H1 (cell line): ENCODE measurements at places on chromosomes 12 and 14. TPM values are rescaled to one million over a fixed set of nuclear protein-coding genes. Genes with fewer than 3 reads are reported as not detected.

Gene BDKRB1
- polyA plus RNA-seq, result 0.17 and 0.27 TPM in 2 replicates

Gene KCNJ8
- polyA plus RNA-seq, result 0.48 and 0.78 TPM in 2 replicates

Gene GPR68
- 0.76 and 1.1 TPM in 2 replicates for polyA plus RNA-seq

Gene CEP170B
- polyA plus RNA-seq, result 9.1 and 15.2 TPM in 2 replicates

Gene ANKRD33
- 0.53 and 1.5 TPM in 2 replicates for polyA plus RNA-seq

Gene SLCO1B1
- polyA plus RNA-seq, result not detected in 2 replicates

Gene OASL
- polyA plus RNA-seq, result not detected in 2 replicates

Gene GLS2
- 20.1 and 22.5 TPM in 2 replicates for polyA plus RNA-seq

Gene FICD
- polyA plus RNA-seq, result 2.2 and 3.0 TPM in 2 replicates

Gene DDX54
- 64.9 and 98.5 TPM in 2 replicates for polyA plus RNA-seq

Gene FAM90A1
- polyA plus RNA-seq, result 0.21 and 0.52 TPM in 2 replicates

Gene AICDA
- not detected in 2 replicates for polyA plus RNA-seq

Gene CLSTN3
- polyA plus RNA-seq, result 26.3 and 43.9 TPM in 2 replicates

Gene HOTAIR
- not detected in 2 replicates for polyA plus RNA-seq

Gene CGRRF1
- 3.9 and 7.4 TPM in 2 replicates for polyA plus RNA-seq

Gene TCL1A
- polyA plus RNA-seq, result 7.6 and 8.8 TPM in 2 replicates

Gene CISTR
- not detected in 2 replicates for polyA plus RNA-seq

Gene IL23A
- 2.6 and 3.6 TPM in 2 replicates for polyA plus RNA-seq

Gene RNASE4
- 3.5 and 3.7 TPM in 2 replicates for polyA plus RNA-seq

Gene PLA2G1B
- polyA plus RNA-seq, result 0.19 TPM in 1 of 2 replicates, not detected in the other

Gene FGF23
- polyA plus RNA-seq, result 0.35 and 0.53 TPM in 2 replicates

Gene SRGAP1
- polyA plus RNA-seq, result 2.5 and 3.2 TPM in 2 replicates

Gene C12orf50
- polyA plus RNA-seq, result not detected in 2 replicates

Gene BEGAIN
- polyA plus RNA-seq, result 2.9 and 3.7 TPM in 2 replicates

Gene PTCSC3
- not detected in 2 replicates for polyA plus RNA-seq

Gene PDZRN4
- polyA plus RNA-seq, result not detected in 2 replicates

Gene PLEKHG3
- 43.4 and 52.2 TPM in 2 replicates for polyA plus RNA-seq

Gene GPR84
- polyA plus RNA-seq, result 0.09 and 0.14 TPM in 2 replicates

Gene NXPH4
- polyA plus RNA-seq, result 0.92 and 1.4 TPM in 2 replicates

Gene TAS2R46
- 0.14 TPM in 2 replicates for polyA plus RNA-seq

Gene FBLN5
- polyA plus RNA-seq, result 0.88 and 1.1 TPM in 2 replicates

Gene ZFHX2
- polyA plus RNA-seq, result 2.7 and 3.7 TPM in 2 replicates

Gene RD3L
- not detected in 2 replicates for polyA plus RNA-seq

Gene B4GALNT1
- 2.2 and 2.3 TPM in 2 replicates for polyA plus RNA-seq

Gene ARID2
- 18.8 and 32.0 TPM in 2 replicates for polyA plus RNA-seq

Gene RASSF9
- 0.02 and 0.06 TPM in 2 replicates for polyA plus RNA-seq

Gene POLE2
- 24.5 and 41.7 TPM in 2 replicates for polyA plus RNA-seq

Gene SLC22A17
- 49.0 and 77.7 TPM in 2 replicates for polyA plus RNA-seq

Gene IFT81
- polyA plus RNA-seq, result 2.8 and 4.1 TPM in 2 replicates

Gene CLEC6A
- not detected in 2 replicates for polyA plus RNA-seq

Gene DEPDC4
- polyA plus RNA-seq, result 0.71 and 0.80 TPM in 2 replicates

Gene MAGOHB
- 6.6 and 21.5 TPM in 2 replicates for polyA plus RNA-seq

Gene KRT78
- not detected in 2 replicates for polyA plus RNA-seq

Gene VWF
- 0.39 and 0.67 TPM in 2 replicates for polyA plus RNA-seq

Gene UBE2N
- 62.1 and 108 TPM in 2 replicates for polyA plus RNA-seq

Gene TMEM119
- polyA plus RNA-seq, result 0.35 TPM in 2 replicates

Gene BICDL1
- polyA plus RNA-seq, result 17.2 and 18.4 TPM in 2 replicates

Gene PPM1H
- 16.4 and 17.3 TPM in 2 replicates for polyA plus RNA-seq

Gene TPH2
- polyA plus RNA-seq, result 0.42 and 0.57 TPM in 2 replicates
